ENCODE measurements at places on chromosomes 3 and 15.

DNA sequence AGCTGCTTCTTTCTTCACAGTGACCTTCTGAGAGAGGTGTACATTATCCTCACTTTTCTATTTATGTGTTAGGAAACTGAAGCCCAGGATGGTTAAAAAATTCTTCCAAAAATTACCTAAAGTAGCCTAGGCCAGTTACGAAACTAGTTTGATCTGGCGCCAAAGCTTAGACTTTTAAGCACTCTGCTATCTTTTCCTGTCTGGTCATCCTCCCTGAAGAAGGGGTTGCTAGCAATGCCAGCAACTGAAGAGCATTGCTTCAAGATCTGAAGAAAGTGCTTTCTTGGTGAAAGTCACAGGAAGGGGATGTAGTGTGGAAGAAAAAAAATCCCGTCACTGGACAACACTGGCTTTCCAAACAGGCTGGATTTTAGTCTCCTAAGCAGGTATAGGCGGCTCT is 618.8 kb upstream of the GRM7 start:
- no peak for DNase-seq

DNA sequence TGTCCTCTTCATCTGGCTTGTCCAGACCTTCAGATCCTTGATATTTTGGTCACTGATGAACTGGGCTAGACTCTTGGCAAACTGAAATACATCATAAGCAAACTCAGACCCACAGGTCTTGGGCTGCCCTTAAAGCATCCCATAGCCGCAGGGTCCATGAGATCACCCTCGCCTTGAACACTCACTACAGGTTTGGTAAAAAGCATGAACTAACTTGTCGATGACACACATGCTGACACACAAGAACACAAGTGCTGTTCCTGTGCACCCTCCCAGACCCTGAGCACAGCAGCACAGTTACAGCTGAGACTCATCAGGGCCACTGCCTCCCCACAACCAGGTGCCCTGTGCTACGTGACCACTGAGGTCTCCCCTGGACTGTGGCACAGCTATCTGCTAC is 21.0 kb downstream of the PFKFB4 start:
- DNase-seq, result no peak

DNA sequence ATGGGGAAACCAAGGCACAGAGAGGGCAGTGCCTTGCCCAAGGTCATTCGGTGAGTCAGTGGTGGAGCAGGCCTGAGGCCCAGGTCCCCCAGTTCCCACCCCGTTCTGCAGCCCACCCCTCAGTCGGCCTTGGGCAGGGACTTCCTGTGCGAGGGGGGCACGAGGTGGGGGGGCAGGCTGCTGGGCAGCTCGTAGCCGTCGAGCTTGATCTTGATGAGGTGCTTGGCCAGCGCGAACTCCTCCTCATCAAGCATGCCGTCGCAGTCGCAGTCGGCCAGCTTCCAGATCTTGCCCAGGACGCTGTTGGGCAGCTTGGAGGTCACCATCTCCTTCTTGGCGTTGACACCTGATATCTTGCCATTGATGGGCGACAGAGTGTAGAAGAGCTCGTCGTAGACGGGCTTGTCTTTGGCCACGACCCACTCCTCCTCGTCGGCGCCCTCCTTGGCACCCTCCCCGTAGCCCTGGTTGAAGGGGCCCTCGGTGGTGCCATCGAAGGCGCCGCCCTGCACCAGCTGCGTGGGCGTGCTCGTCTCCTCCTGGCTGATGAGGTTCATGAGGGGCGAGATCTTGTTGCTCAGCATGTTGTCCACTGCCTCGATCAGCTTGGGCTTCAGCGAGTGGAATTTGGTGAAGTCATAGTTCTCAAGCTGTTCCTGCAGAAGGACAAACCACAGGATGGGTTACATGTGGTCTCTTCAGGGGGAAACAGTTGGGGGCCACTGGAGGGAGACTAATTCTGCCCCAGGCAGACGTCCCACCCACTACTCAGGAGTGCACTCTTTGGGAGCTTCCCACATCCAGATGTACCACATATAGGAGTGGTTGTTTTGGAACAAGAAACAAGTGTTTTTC is 6.9 kb upstream of the SPTBN5 start:
- no peak for DNase-seq

- DNase-seq, result peak; percentile 31
These were observed 164.8 kb upstream of the RORA start for GRCh38 chr15:61393949-61394348.

- DNase-seq, result peak; percentile 20
These were observed 186.6 kb upstream of the NSMCE3 start for GRCh38 chr15:29456255-29456654.

DNA sequence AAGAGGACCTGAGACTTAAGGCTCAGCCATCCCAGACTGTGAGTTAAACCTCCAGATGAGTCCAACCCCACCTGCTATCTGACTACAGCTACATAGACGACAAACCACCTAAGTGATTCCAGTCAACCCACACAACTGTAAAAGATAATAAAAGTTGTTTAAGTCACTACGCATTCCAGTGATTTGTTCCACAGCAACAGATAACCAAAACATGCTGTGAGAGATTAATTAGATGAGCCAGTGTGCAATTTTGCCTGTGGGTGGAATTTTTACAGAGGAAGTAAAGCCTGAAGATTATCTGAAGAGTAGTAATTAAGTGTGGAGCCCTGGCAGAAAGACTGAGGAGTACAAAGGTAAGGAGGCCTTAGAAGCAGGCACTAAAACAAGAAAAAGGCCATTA is 5.4 kb downstream of the BTBD1 start:
- no peak for DNase-seq

DNA sequence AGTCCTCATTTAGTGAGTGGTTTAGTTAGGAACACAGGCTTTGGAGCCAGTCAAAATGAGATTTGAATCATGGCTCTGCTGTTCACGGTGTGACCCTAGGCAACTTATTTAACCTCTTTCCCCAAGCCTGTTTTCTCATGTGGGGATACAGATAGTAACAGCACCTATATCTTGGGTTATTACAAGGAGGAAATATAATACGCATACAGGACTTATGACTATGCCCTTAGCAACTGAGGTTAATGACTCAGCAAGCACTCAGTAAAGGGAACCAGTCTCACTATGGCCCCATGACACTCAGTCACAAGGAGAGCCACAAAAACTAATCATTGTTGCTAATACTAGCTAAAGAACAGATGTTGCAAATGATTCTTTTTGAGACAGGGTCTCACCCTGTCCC is 45.9 kb downstream of the SUMF1 start:
- no peak for DNase-seq

- DNase-seq, result no peak
These were observed 485.5 kb downstream of the FHIT start for GRCh38 chr3:60765776-60766175.

DNA sequence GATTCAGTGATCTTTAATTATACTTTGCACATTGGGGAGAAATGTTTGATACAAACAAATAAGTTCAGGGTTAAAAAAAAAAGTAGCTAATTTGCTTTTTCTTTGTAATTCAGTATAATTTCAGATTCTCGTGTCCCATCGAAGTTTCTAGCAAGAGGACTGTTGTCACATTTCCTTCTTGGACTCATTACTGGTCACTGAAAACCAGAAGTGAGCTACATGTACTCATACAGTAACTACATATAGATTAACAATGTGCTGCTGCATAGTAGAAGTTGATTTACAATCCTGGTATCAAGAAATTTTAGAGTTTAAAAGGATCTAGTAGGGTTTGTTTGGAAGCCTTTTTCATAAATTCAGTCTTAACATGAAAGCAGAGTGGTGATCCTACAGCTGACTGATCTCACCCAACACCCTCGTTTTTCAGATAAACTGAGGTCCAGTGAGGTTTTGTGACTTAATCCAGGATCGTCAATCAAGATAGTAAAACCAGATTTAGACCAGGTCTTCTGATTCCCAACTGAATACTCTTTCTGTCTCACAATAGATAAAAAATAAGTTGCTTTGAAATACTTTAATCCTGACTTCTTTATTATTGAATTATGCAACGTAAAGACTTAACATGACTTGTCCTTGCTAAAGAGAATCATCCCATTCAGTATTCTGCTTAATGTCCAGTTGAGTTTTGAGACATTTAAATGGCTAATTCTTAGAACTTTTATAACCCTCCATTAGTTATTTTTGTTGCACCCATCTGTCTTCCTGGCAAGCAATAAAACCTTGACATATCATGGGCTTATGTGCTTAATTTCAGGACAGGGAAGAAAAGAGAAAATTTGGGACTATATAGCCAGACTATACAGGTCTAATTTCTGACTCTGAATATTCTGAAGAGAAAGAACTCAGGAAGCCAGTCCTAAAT is 2.8 kb downstream of the SEC62 start:
- no peak for DNase-seq

DNA sequence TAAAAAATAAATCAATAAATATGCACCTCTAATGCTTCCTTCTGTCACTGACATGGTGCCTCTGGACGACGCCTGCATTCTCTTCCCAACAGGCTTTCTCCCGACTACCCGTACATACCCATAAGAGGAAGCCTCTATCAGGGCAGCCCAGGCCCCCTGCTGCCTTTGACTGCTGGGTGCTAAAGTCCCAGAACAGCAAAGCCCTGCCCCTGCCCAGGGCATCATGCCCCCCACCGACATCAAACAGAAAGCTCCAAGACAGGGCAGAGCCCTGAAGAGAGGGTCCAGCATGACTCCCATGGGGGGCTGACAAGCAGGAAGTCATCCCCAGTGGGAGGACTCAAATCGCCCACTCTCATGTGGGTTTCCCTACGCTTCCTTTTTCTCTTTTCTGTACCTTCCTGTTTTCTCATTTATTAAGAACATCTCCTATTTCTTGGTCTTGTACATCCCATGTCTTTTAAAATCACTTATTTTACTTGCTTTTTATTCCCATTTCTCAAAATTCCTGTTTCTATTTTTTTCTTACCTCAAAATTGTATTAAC is 23.4 kb downstream of the XPC start:
- DNase-seq, result no peak

- DNase-seq, result no peak
These were observed 4.6 kb upstream of the PRICKLE2 start for GRCh38 chr3:64229903-64230302.

DNA sequence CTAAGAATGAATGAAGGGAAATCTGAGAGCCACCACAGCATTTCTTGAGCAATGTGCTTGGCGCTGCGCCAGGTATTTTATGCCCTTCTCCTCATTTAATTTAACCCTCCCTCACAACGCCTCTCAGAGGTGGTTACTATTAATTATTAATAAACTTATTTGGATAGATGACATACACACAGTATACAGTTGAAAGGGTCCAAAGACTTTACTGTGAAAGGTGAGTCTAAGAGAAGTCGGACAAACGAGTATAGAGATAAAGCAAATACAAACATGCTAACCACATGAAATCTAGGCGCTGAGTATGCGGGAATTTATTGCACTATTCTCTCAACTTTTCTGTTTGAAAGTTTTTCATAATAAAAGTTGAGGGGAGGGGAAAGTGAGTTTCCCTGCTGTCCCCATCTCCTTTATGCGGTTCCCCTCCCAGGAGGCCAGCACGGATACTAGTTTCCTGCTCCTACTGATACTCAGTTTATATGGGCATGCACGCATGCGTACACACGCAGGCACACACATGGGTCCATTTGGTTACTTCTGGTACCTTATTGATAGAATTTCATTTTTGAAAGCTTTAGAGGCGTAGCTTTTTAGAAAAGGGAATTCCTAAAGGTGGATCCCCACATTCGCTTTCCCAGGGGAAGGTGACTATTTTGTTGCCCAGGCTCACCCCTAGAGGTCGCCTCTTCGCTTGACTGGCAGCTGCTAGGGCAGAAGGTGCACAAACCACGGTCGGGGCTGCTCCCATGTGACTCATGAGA is 28.5 kb upstream of the KCTD6 start:
- peak; percentile 76 for DNase-seq

DNA sequence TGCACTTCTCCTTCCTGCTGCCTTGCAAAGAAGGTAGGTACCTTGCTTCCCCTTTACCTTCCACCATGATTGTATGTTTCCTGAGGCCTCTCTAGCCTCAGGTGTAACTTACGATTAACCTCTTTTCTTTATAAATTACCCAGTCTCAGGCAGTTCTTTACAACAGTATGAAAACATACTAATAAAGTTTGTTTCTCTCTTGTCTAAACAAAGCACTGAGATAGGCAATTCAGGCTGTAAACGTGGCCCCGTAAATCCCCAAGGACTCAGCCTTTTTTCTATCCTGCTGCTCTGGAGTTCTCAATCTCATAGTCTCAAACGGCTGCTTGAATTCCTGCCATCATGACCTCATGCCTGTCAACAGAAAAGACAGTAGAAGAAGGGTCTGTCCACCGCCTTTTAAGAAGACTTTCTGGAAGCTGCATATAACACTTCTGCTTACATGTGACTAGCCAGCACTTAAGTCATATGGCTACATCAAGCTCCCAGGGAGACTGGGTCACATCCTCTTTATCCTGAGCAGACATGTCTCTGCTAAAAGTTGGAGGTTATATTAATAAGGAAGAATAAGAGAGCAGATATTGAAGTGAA is 257.8 kb downstream of the EBLN2 start:
- no peak for DNase-seq

GRCh38 chr15:84669726-84670125 is 11.7 kb upstream of the NMB start:
- no peak for DNase-seq

GRCh38 chr3:151869181-151869580 is 4.3 kb upstream of the SUCNR1 start:
- DNase-seq, result no peak

GRCh38 chr3:187165144-187165543 is 25.8 kb upstream of the RPL39L start:
- peak; percentile 61 for DNase-seq

DNA sequence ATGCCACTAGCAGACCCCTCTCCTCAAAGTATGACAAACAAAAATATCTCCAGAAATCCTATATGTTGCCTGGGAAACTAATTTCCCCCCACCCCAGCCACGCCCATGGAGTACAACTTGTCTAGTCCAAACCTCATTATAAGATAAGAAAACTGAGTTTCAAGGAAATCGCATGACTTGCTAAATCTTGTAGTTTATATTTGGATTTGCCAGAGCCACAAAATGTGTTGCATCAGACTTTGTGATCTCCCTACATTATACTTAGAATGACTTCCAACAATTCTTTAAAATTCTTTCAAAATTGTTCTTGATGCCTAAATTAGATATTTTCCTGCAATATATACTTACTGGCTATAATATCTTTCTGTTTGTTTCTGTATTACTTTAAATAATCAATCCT is 1034.4 kb downstream of the IGSF11 start:
- DNase-seq, result no peak

DNA sequence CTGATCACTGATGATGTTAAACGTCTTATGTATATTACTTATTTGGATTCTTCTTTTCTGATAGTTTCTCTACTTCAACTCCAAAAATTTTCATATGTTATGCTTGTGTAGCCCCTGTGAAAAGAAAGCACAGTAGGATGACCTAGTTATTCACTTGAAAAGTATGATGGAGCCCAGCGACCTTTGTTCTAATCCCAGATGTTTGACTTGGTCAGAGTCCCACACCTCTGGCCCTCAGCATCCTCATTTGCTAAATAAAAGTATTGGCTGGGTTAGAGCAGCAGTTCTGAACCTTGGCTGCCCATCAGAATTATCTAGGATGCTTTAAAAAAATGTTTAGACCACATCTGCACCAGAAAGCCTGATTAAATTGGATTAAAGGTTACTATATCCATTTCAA is 173.7 kb downstream of the ATG7 start:
- no peak for DNase-seq

- DNase-seq, result no peak
These were observed at the start of gene PLCD1 for GRCh38 chr3:38029400-38030125. TSS of gene PLCD1 (minus strand) at chr3:38029642. CDS start at chr3:38029539, 103 bp downstream.

All from RPMI8226 (cell line).